ENCODE measurements at places on chromosomes 6 and 20.

GRCh38 chr20:20034486-20034885, 17.3 kb downstream of the NAA20 start:
- no peak for DNase-seq

- DNase-seq, result no peak
Observed at GRCh38 chr6:157120534-157121232, 202.6 kb downstream of the TMEM242 start.

DNA sequence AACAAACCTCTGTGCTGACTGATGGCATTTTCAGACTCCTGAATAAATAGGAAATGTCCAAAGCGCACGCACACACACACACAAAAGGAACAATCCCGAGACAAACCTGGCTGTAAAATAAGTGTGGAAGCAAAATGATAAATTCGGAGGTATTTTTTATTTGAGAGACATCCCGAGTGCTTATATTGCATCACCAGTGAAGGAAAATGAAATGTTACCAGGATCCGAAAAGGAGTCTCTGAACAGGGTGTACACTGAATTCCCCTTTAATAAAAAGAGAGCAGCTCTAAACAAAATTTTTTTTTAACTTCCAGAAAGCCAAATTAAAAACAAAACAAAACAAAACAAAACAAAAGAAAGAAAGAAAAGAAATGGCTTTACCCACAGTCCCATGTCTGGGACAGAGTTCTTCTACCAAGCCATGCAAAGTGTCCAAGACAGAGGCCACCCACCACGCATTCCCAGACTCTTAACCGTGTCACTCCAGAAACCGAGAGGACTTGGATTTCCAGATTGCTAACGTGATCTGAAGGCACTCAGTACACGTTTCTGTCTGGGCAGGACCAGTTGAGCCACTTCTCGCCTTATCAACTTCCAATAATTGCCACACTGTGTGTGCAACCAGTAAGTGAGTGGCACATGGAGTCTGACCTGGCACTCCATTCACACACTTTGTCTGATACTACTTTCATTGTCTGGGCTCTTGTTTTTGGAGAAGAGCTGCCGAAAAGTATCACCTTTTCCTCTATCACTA, 817 bp downstream of the ME1 start:
- DNase-seq, result peak; percentile 48

DNA sequence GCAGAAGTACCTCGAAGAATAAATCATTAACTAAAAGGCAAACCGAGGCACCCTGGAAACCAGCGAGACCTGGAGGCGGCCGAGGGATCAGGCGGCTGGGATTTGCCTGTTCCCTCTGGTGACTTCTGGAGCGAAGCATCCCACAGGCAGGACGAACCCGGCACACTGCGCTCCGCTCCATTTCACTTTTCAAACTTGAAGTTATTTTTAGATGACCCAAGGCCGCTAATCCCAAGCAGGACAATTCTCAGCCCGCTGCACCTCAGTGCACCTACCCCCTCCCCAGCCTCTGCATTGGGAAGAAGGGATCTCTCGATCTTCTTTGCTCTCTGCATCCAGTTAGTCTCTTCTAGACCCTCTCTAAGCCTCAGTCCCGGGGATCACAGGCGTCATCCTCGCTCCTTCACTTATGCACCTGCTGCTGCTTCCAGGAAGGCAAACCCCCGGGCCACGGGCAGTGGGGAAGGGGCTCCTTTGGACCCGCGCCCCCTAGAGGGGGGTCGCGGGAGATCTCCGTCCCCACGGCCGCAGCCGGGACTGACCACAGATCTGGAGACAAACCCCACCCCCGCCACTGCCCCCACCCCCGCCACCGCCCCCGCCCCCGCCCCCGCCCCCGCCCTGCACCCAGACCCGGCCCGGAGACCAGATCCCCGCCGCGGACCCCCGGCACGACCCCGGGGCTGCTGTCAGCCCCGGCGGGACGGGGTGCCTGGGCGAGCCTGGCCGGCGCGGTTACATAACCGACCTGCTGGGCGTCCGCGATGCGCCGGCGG, 636 bp downstream of the RCAN2 start:
- no peak for DNase-seq

DNA sequence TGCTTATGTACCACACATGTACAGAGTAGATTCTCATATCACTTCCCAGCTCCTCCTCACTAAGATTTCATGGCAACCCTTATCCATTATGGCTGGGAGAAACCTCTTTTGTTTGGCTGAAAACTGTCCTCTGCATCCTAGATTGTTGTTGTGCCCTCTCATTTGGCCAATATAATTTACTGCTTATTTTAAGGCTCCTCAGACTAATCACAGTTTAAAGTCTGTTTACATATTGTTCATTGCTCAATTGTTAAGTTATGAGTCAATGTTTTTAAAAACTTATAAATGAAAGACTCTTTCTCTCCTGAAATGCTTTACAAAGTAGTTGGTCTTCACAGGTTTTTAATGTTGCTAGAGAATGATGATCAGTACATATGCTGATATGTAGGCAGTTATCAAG, 57.3 kb downstream of the FAM83B start:
- no peak for DNase-seq

DNA sequence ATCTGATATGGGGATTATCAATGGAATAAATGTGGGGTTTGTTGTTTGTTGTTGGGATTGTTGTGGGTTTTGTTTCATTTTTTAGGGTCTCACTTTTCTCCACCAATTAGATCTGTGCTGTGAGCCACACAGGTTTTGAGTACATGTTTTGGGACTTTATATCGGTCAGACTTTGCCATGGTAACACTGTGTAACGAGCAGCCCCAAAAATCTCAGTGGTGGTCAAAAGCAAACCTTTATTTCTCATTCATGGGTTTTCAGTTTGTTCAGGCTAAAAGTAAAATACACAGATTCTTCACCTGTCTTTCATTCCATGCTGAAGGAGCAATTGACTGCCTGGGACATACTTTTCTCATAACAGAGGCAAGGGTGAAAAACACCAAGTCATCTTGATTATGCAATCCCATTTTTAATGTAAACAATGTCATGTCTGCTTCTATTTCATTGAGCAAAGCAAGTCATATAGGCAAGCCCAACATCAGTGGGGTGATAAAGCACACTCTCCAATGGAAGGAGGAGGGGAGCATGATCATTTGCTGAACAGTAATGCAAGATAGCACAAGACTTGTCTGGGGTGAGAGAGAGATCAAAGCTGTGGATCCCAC, 101.1 kb upstream of the PLCB4 start:
- no peak for DNase-seq

DNA sequence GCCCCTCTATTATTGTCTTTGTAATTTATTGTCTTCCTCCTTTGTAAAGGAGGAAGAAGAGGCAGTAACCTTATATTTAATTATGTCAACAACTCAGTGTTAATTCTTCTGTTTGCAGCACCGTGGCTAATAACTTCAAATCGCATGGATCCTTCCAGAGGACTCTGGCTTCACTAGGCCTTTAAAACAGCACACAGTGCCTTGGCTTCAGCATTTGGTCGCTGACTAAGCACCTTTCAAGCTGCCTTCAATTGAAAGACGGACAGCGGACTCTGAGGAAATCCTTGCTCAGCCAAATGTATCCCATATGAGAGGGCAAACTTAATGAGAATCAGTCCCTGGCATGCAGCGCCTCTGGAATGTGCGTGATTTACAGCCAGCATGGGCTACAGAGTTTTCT, 64.2 kb downstream of the SGK1 start:
- DNase-seq, result no peak

- no peak for DNase-seq
Observed at GRCh38 chr6:14380086-14380820, 262.7 kb downstream of the CD83 start.

DNA sequence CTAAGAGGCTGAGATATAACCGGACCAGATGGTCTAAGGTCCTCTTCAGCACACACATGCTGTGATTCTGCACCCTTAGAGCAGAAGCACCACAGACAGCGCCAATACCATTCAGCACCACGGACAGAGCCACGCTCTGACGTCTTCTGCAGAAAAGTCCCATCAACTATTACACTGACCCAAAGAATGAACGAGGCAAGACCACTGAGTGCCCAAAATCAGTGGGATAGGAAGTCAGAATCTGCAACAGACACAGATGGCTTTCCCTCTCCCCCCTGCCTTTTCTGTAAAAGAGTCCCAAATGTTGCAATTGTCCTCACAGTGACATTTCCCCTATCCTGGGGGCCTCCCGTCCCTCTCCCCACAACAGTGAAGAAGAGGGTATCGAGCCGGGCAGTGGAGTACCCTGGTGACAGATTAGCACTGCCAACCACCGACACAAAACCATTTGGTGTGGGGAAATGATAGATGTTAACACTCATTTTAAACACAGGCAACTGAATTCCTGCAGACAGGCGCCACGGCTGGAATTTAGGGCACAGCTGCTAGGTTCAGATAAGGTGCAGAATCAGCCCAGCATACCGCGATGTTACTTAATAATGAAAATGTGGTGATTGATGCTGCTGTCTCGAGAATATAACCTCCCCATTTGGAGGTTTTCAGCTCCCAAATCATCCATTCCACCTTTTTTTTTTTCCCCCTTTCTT, 66.6 kb upstream of the CTNNBL1 start:
- peak; percentile 53 for DNase-seq

DNA sequence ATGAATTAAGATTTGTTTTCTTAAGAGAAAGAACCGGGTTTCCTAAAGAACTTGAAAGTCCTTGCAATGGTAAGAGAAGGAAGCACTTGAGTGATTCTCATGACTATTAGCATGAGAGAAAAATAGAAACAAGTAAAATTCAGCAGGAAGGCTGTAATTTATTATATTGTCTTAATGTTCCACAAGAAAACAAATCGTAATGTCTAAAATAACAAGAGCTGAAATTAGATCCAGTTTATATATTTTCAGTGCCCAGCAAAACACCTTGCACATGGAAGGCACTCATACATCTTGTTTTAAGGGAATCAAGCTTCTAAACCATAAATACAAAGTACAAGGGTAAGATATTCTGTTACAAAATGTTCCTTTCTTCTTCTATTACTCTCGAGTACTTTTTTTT, 229.4 kb upstream of the PLN start:
- no peak for DNase-seq

DNA sequence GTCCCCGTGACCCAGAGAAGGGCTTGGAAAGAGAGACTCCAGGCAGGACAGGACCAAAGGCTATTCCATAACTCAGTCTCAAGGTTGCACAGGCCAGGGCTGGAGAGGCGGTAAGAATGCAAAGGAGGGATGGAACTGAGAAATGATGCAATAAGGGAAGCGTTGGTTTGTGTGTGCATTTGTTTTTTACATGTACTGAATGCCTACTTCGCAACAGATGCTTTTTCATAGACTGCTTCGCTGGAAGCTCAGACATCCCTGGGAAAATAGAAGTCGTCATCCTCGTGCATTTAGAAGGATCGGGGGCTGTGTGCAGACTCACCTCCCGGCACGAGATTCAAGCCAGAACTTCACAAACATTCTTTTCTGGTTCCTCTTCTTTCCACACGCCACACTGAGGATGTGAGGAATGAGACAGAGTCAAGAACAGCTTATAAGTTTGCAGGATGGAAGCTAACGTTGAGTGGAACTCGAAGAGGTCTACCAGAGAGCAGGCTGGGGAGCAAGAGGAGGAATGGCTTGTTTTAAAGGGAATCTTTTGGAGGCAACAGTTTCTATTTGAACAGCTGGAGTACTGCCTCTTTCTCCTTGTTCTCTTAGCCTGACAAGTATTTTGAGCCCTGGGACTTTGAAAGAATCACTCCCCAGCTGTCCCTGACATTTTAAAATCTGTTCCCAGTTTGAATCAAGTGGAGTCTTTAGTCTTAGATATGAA, 19.3 kb upstream of the LY86 start:
- no peak for DNase-seq

- no peak for DNase-seq
Observed at GRCh38 chr20:4811257-4811656, 89.5 kb downstream of the PRND start.

Measured in ACHN (cell line).